ENCODE measurements at places on chromosomes 4 and X. TPM values are rescaled to one million over a fixed set of nuclear protein-coding genes. Genes with fewer than 3 reads are reported as not detected.

DNA sequence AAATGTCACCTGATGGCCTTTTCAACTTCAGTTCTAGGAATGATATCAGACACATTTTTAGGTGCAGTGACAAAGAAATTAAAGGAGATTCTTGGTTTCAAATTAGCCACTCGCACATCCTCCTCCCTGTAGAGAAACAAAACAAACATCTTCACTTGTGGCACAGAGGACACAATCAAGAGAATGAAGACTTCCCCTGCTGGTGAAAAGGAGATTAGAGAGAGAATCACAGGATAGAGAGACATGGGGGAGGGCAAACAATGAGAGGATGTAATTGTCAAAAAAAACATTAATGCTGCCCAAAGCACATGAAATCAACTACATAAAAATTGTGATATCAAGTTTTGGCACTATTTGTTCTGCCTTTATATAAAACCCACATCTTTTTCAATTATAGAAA, 34.5 kb downstream of the ACE2 start:
- DNase-seq = no peak

DNA sequence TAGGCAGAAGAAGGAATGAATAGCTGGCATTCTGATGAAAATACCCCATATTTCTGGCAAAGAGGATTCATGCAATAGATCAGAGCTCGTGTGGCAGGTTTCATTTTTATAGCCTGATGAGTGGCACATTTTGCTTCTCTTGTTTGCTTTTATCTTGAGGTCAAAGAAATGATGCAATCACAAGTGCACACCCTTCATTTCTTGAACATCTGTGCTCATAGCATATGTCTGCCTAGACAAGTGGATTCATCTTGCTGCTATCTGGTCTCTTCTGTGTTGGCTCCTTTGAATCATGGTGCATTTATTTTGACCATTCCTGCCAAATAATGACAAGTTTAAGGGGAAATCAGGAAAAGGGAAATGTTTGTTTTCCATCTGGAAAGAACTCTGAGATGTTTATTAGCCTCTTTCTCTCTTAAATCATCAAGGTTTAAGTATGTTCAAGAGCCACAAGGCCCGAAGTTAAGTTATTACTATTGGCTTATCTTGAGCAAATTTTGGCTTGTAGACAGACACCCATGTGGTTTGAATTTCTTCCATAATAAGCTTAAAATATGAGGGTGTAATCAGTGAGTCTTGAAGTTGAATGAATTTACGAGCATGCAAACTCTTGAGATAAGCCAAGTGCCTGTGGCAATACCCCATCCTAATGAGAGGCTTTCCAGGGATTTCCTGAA, 59.3 kb upstream of the HS3ST1 start:
- DNase-seq = no peak

DNA sequence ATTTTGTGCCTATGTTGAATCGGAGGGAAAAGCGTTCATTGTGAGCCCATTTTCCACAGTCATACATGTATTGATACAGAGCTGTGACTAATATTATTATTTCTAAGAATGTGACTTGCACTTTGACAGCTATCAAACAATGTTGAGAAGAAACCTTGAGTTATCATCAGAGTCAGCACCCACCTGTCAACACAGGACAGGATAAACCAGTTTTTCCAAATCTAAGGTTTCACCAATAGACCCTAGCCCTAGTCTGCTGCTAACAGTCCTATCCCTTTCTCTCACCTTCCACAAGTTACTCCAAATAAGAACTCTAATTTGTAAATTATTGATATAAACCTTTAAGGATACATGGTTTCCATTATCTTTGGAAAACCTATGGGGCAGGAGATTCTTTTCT, 47.7 kb upstream of the DHX15 start:
- no peak for DNase-seq

GRCh38 chrX:150100261-150100660, 162.0 kb upstream of the EOLA2 start:
- no peak for DNase-seq

DNA sequence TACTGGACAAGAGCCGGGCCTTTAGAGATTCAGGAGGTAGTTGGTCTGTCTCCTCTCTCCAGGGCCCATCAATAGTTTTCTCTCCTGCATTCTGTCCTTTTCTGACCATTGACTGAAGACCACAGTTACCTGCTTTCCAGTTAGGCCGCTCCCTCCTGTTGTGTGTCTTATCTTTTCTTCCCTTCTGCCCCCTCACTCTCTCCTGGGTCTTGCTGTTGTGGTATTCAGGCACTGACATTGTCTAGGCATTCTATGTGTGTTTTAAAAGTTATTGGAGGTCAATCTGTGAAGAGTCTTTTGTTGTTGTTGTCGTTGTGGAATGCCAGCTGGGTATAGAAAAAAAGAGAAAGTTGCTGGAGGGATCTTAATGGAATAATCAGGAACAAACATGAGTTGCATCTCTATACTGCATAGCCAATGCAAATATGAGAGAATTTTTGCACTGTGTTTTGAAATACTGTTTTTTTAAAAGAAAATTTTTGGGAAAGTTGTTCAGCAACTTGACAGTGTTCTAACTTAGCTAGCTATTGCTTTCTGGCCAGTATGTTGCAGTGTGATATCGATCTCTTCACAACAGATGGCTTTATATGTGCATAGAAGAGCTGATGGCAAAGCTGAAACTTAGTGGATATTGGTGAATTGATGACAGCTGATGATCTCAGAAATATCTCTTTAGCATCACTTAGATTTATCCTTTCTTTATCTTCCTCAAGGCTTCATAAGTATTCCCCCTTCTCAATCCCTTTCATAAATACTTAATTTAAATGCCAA, 240.7 kb downstream of the C4orf33 start:
- no peak for DNase-seq

DNA sequence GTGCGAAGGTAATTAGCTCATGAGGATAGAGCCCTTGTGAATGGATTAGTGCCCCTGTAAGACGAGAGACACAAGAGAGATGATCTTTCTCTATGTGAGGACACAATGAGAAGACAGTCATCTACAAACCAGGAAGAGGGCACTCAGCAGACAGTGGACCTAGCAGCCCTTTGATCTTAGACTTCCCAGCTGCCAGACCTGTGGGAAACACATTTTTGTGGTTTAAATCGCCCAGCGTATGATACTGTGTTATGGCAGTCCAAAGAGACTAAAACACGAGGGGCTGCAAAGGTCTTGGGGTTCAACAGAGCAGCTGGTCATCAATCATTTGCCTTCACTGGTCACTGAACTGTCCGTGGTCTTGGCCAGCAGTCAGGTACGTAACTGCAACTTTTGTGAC, 9.2 kb upstream of the SYNPO2 start:
- no peak for DNase-seq

GRCh38 chr4:9762823-9763475, 18.5 kb upstream of the DRD5 start:
- DNase-seq = no peak

GRCh38 chr4:147371661-147372060, 109.2 kb upstream of the EDNRA start:
- DNase-seq = no peak

Gene ASB12
- 0.45 TPM for total RNA-seq

- no peak for DNase-seq
Observed at GRCh38 chr4:38223782-38224236, 263.6 kb downstream of the PTTG2 start.

DNA sequence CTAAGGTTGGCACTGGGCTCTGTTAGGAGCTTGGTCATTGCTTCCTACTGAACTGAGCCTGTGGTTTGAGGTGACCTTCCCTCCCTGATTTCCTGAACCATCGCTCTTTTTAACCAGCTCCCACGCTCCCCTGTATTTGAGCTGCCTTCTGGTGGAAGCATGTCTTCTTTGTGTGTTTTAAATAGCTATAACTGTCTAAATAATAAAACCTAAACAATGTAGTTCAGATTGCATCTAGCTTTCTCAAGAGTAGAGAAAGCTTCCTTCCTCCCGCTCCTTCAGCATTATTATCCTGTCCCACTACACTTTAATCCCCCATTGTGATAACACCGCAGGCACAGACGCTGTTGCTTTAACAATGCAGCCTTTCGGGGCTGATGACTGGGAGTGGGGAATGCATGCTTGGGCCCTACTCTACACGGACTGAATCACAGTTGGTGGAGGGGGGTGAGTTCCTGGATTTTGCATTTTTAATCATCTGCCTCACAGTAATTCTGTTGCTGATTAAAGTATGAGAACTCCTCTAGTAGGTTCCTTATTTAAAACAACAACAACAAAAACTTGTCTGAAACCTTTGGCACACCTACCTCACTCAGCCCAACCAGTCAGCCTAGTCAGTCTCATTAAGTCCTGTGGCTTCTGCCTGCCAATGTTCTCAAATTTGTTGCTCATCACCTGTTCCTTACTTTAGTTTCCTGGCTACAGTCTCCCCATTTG, 6.6 kb downstream of the SMS start:
- DNase-seq = no peak

DNA sequence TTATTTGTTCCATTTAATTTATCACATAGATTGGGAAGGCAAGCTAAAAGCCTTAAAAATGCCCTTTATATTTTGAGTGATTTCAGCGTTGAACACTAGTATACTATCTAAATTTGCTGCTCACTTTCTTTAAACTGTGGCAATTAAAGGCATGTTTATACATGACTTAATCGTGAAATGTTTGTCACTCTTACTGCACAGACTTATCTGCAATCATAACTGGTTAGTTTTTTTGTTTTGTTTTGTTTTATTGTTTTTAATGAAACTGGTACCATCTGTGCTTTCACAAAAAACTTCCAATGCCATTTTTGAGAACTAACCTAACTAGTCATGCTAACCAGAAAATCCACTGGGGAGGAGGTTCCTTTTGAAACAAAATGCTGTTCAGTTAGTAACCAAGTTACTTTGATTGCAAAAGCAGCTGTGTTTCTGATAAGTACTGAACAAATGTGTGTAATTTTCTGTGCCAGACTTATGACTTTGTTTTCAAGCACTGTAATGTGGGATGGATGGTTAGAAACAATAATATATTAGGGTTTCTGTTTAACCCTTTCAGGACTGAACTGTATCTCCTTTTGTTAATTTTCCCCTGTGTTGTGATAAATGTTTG, 56.1 kb downstream of the CCKAR start:
- DNase-seq = no peak

- no peak for DNase-seq
Observed at GRCh38 chr4:770022-770421, 55.9 kb downstream of the CPLX1 start.

DNA sequence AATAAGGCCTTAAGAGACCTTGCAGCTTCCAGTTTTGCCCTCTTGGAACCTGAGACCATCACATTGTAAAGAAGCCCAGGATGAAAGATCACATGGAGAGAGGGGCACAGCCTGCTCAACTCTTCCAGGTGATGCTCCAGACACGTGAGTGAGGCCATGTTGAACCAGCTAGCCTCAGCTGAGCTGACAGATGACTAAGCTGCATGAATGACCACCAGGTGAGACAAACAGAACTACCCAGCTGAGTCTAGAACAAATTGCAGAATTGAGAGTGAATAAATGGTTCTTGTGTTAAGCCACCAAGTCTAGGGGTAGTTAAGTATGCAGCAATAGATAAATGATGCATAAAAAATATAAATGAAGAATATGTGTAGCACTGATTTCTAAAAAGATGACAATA, 16.8 kb upstream of the GPR82 start:
- DNase-seq = no peak

GRCh38 chr4:122899682-122900081, 22.7 kb downstream of the NUDT6 start:
- no peak for DNase-seq

GRCh38 chr4:21641696-21642095, 306.9 kb downstream of the KCNIP4 start:
- DNase-seq = no peak

GRCh38 chrX:143340190-143340589, 177.1 kb downstream of the SPANXN3 start:
- no peak for DNase-seq

Gene MAGEA1
- total RNA-seq = not detected

DNA sequence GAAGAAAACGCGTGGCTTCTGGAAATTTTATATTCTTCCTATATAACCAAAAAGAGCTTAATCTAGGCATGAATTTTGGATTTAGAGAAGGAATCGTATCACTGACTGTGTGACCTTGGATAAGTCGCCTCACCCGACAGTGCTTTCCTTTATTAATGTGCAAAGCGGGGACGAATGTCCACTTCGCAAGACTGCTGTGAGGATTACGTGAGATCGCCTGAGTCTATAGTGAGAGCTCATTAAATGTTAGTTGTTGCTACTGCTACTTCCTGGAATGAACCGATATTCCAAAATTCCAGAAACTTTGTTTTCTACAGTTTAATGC, 448 bp upstream of the TBC1D8B start:
- DNase-seq = no peak

- DNase-seq = no peak
Observed at GRCh38 chr4:75005727-75006126, 72.8 kb downstream of the PARM1 start.

DNA sequence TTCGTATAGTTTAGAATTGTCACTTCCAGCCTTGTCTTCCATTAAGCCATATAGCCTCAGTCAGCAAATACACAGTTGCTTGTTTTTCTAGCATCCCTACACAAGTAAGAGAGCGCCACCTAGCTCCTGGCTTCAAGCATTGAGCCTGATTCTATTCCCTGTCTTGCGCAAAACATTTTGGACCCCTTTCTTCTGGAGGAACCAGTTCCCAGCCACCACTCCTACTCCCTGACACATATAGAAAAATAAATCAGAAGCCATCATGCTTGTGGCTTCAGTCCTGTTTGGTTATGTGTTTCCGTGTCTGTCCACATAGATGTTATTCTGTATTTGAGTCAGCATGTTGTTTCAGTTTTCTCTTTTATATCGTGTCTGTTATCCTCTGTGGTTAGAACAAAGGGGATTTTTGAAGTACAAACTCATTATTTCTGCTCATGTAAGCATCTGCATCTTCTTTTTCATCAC, 59.9 kb downstream of the GK start:
- DNase-seq = no peak
